Right lung (tissue), 10 donors: ENCODE measurements at places on chromosomes 1 and 21.

DNA sequence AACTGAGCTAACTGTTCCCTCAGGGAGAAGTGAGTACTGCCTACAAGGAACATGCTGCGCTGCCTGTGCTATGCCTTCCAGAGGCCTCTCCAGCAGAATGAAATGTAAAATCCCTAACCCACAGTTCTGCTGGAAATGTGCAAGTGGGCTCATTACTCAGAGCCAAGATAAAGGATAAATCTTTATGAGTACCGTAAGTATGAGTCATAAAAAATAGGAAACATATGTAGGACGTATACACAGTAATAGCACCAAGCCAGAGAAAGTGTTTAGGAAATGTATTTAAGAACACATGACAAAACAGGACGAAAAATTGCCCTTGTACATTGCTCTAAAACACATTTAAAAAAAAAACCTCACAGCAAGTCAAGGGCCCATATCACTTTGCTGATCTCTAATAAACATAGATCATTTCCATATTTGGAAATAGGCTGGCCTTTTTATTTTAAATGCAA lies 104.6 kb downstream of the TGFBR3 start:
- DNase-seq: no peak

GRCh38 chr1:158022554-158023312 lies 29.3 kb downstream of the KIRREL1 start:
- DNase-seq: peak; percentile 72

DNA sequence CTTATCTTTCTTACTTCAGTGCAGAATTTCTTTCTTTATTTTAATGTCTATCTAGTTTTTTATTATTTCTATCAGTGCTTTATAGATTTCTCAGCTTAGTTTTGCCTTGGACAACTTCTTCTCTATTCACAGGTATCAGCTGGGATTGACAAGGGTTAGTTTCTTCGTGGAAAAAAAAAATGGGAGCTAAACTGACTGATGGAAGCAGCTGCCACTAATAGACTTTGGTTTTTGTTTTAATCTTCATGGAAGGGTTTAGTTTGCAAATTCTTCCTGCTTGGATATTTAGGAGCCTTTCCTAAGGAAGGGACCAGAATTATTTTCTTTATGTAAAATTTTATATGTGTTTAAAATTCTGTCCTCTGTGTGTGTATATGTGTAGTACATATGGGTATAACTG lies 306.1 kb upstream of the FMN2 start:
- no peak for DNase-seq

GRCh38 chr1:178639326-178639725 lies 85.7 kb upstream of the RALGPS2 start:
- no peak for DNase-seq

- DNase-seq: no peak
These were observed 30.8 kb upstream of the TSNAX start for GRCh38 chr1:231497629-231498152.

DNA sequence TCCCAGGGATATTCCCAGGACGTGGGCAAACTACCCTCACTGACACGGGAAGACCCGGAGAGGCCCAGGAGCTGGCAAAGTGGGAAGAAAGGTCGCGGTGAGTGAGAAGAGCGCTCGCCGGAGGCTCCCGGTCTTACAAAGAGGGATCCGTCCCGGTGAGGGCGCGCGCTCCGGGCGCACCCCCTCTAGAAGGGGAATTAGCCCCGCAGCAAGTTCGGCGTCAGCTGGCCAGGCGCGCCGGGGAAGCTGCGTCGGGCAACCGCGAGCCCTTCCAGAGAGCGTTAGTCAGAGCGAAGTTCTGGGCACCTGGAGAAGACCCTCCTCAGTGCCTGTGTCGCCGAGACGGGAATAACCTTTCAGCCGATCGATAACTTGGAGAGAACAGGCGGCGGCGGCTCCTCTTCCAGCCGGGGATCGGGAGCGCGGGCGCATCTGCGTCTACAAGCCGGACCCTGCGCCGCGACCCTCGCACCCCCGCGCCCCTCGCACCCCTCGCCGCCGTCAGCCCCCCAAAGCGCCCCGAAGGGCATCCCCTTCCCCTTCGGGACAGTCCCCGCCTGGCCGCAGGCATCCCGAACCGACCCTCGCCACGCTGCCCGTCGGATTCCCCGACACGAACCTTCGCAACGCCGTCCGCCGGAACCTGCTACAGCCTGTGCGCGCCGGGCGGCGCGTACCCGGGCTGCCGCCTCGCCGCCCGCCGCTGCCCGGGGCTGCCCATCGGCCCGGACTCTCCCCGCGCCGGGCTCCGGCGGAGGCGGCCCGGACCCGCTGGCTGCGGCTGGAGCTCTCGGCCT lies 485 bp downstream of the SIPA1L2 start:
- no peak for DNase-seq

DNA sequence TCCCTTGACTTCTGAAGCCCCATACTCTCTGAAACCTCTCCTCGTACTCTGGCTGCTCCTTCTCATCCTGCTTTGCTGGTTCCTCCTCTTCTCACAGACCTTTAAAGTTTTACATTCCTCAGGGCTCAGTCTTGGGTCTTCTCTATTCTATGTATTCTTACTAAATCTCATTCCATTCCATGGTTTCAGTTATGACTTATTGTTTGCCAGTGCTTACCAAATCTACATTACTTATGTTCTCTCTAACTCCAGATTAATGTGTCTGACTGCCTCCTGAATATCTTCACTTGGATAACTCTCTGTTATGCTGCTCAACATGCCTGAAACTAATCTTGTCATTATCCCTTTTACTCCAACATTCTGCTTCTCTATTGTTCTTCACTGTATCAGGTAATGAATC lies 5.4 kb upstream of the SLC35D1 start:
- DNase-seq: no peak

- DNase-seq: no peak
These were observed 13.3 kb downstream of the RBBP5 start for GRCh38 chr1:205108464-205108863.

GRCh38 chr1:25813734-25814471 lies 5.9 kb upstream of the MTFR1L start:
- no peak for DNase-seq

DNA sequence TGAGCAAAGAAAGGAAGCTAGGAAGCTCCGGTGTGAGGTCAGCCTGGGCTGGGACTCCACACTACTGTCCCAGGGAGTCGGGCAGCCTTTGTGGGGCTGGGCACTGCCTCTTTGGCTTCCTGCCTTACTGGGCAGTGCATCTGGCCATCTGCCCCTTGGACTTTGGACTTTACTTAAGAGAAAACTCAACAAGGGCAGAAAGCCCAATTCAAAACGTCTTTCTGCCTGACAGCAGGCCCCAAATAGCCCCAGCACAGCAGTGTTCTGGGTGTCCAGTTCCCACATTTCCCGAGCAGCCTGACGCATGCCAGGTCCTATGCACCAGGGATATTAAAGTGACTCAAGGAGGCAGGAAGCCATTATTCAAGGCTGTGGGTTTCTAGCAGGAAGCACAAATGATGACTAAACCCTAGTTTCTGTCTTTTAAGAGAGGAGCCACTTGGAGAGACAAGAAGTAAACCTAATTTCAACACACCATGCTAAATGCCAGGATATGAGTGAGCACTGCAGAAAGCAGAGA lies 37.9 kb upstream of the EDEM3 start:
- no peak for DNase-seq

DNA sequence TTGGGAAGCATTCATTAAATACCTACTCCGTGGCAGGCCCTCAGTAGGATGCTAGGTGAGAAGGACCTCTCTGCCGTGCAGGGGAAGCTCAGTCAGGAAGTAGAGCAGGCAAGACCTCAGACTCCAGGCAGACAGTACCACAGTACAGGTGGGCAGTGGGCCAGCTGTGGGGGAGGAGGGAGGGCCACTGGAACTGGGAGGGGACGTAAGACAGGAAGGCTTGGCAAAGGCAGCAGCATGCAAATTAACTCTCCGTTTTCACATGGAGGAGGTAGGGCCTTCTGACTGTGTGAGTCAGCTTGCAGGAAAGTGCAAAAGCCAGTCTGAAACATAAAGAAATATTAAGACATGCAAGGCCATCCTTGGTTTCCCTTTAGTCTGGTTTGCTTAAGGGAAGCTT lies 157.7 kb downstream of the TRIM33 start:
- peak; percentile 62 for DNase-seq

GRCh38 chr1:51073456-51073855 lies 28.6 kb upstream of the C1orf185 start:
- DNase-seq: no peak

DNA sequence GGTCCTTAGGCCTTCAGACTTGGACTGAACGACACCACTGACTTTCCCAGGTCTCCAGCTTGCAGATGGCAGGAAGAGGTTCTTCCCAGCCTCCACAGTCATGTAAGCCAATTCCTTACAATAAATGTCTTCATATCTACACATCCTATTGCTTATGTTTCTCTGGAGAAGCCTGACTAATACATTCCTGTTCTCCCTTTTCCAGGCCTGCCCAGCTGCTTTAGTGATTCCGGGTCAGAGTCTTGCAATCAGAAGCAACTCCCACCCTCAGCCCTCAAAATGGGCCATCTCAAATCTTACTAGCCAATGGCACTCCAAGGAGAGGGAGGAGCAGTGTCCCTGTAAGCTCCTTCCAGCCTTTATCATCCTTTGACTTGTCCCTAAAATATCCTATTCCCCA lies 16.4 kb upstream of the CPT2 start:
- no peak for DNase-seq

GRCh38 chr1:217032715-217033367 lies 309.6 kb upstream of the ESRRG start:
- no peak for DNase-seq

GRCh38 chr1:35475856-35476674 lies 81.1 kb downstream of the KIAA0319L start:
- DNase-seq: no peak

- DNase-seq: peak; percentile 91
These were observed 28.0 kb upstream of the H3-3A start for GRCh38 chr1:226034482-226034881.

DNA sequence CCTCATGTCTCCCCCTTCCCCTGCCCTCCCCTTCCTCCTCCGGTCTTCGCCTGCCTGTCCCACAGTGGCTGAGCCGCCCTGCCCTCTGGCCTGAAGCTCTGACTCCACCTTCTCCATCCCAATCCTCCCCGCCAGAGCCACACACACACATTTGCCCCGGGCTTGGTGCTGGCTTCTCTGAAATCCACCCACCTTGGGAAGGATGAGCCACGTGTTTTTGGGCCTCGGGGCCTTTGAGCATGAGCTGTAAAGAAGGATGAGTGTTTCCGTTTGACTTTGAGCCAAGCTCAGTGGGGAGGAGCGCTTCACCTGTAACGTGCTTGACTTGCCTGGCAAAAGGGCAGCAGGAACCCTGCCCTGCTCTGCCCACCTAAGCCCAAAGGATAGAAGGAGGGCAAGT lies 295.1 kb downstream of the SIPA1L2 start:
- DNase-seq: no peak

- no peak for DNase-seq
These were observed 96.7 kb downstream of the MRPL37 start for GRCh38 chr1:54296666-54297065.

GRCh38 chr1:219805191-219805590 lies 123.2 kb downstream of the SLC30A10 start:
- no peak for DNase-seq
